ENCODE measurements at places on chromosomes 6 and 20.

DNA sequence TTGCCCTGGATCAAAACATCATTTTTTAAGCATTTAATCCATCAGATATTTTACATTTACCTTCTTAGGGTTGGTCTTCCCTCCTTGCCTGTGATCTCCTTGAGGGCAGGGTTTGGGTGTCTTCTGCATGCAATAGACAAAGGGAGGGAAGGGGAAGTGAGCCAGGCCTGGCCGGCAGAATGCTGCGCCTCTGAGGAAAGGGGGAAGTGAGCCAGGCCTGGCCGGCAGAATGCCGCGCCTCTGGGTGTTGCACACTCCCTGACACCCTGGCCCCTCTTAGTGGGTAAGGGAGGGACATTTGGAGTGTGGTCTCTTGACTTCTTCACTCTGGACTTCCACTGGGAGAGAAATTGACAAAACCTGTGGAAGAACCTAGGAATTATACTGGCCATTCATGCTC is 12.4 kb downstream of the PSMF1 start:
- no peak for DNase-seq

- DNase-seq: no peak
These were observed 83.9 kb downstream of the MAP3K7 start for GRCh38 chr6:90502866-90503407.

DNA sequence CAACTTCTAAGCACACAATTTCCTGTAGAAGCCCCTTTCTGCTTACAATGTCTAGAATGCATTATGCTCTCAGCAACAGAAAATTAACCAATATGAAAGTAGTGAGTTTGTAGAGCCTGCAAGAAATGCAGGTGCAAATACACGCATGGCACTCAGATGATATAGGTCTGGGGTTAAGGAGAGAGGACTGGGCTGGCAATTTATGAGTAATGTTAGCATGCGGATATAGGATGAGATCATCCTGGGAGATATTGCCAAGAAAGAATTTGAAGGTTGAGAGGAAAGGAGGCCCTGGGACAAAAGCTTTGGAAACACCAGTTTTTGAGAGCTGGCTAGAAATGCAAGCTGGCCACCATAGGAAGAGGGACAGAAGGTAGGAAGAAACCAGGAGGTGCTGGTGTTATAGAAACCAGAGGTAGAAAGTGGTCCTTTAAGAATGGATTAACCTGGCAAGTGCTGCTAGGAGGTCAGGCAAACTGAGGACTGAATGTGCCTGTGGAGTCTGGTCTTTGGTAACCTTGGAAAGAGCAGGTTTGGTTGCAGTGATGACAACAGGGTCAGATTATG is 183.2 kb upstream of the MYLIP start:
- DNase-seq: no peak

DNA sequence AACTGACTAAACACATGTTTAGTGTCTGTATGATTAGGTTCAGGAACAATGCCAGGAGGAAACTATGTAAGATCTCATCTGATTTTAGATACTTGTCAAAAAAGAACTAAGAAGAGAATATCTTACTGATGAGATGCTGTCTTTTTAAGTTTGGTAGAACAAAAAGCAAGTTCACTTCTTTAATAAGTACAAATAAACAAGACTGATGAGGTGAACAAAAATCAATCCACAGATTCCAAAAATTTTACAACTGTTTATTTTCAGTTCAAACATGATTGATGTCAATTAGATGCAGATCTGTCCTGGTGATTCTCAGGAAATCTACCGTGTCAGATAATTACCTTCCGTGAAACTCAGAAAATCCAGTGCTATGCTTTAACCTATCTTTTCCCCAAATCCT is 24.9 kb downstream of the EPHA7 start:
- no peak for DNase-seq

- no peak for DNase-seq
These were observed at the start of gene HLA-DPA1 for GRCh38 chr6:33073431-33073871. TSS of gene HLA-DPA1 (minus strand) at chr6:33073649.

DNA sequence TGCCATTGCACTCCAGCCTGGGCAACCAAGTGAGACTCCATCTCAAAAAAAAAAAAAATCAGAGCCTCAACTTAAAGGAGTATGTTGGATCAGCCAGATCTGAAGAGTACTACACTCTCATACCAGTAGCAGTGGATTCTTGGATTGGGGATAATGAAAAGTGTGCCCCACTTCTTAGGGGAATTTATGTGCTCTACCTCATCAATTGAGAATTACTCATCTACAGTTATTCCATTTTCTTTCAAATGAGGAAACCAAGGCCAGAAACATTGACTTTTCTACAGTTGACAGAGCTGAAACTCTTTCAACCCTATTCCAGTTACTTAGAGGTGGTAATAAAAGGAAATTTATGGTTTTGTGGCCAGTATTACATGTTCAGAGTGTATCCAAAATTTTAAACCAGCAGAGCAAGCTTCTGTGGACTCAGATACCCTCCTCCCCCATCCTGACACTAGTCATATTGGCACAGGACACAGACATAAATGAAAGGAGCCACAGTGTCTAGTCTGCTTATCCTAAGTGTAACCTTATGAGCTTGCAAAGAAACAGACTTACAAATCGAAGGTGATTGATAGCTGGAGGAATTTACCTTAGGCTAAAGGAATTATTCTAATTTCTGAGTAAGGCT is 51.2 kb downstream of the ORC3 start:
- no peak for DNase-seq

GRCh38 chr6:90978046-90978445 is 391.2 kb upstream of the MAP3K7 start:
- DNase-seq: no peak

GRCh38 chr20:43752561-43753301 is 25.9 kb upstream of the GTSF1L start:
- DNase-seq: no peak
